Brain microvascular endothelial cell (primary cell): ENCODE measurements at places on chromosomes 12 and 14.

DNA sequence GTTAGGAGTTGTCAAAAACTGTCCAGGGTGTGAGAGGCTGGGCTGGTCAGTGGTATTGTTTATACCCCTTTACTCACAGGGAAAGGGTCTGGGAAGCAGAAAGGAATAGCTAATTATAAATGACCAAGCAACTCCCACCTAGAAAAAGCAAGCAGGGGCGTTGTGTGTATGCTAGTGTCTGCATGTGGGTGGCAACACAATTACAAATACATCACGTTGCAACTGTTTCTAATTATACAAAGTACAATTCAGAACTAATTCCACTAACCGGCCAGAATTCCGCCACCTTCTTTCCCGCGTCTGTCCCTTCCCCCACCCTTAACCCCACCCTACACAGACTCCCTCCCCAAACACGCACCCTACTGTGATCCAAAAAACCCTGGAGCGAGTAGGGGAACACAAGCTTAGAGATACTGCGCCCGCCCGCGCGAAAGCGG lies 2.2 kb downstream of the DPF3 start:
- DNase-seq: no peak

DNA sequence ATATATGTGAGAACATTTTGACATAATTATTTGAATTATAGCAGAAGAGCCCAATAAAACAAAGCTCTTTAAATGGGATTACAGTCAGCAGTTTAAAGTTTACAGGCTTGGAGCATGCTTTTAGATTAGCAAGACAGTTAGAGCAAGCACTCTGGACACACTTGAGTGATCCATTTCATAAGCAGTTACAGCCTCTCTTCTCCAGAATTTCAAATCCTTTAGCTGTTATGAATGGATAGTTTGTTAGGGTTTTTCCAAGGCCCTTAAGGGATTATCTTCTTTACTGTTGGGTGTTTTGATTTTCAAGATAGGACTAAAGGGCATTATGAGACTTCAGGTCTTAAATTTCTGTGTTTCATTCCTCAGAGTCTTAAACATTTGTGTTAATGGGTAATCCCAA lies 36.3 kb downstream of the BEST3 start:
- no peak for DNase-seq

GRCh38 chr14:104461676-104462449 lies 117.7 kb upstream of the C14orf180 start:
- DNase-seq: no peak

DNA sequence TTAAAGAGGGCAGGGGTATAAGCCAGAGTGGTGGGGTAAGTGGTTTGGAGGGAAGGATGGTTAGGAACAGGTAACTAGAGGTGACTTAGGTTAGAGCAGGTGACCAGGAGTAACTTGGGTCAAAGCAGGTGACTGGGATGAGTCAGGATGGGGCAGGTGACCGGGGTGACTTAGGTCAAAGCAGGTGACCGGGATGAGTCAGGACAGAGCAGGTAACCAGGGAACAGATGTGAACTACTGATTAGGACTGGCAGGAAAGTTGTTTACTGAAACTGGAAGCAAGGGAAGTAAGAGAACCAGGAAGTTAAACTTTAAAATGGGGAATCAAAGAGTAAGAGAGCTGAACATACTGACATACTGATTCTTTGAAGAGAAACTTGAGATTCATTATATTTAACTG lies 57.4 kb downstream of the FSCB start:
- no peak for DNase-seq

- DNase-seq: no peak
Observed at GRCh38 chr14:55739967-55740648, 160.1 kb downstream of the KTN1 start.
